Uterine smooth muscle cell (primary cell): ENCODE measurements at places on chromosomes 4 and X. TPM values are rescaled to one million over a fixed set of nuclear protein-coding genes. Genes with fewer than 3 reads are reported as not detected.

MAOA gene
- 4.0 and 5.5 TPM in 2 replicates for total RNA-seq

OTUD4 gene
- 25.7 and 29.1 TPM in 2 replicates for total RNA-seq

ACE2 gene
- not detected in 2 replicates for total RNA-seq

KDM5C gene
- total RNA-seq: 107 and 170 TPM in 2 replicates

FAM156B gene
- 17.2 and 18.8 TPM in 2 replicates for total RNA-seq

IL2RG gene
- not detected in 2 replicates for total RNA-seq
